WERI-Rb-1 (cell line): ENCODE measurements at places on chromosomes 3 and 15.

- no peak for DNase-seq
These were observed 85.7 kb downstream of the ATP2B2 start for GRCh38 chr3:10419637-10420232.

DNA sequence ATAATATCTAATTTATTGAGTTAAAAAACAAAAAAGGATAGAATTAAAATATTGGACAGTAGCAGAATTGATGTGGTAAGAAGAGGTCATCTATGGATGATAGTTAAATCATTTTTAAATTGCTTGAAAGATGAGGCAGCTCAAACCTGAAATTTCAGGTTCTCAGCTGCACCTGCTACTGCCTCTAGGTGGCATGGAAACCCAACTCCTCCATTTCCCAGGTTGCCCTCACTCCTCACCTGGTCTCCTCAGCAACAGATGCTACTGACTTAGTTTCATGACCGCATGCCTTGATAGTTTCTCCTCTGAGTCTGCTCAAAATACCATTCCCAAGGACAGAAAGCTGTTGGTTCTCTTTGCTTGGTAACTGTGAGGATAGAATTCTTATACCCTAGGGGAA lies 148.1 kb downstream of the ABHD5 start:
- DNase-seq: no peak

GRCh38 chr3:108677811-108678210 lies 79.4 kb downstream of the RETNLB start:
- no peak for DNase-seq

DNA sequence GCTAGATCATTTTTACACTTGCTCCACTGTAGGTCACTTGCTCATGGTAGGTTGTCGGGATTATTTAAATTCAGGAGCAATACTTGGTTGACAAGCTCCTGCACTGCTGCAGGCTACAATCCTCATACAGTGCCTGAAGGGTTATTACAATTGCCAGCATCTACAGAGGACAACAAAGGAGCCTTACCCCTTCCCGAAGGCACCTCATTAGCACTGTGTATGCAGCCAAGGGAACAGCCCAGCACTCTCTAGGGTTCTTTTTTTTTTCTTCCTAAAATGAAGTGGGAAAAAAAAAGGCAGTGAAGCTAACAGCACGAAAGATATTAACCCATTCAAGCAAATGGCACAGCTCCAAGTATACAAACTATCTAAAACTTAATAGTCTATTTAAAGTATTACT lies 142.7 kb downstream of the ULK4 start:
- DNase-seq: no peak

DNA sequence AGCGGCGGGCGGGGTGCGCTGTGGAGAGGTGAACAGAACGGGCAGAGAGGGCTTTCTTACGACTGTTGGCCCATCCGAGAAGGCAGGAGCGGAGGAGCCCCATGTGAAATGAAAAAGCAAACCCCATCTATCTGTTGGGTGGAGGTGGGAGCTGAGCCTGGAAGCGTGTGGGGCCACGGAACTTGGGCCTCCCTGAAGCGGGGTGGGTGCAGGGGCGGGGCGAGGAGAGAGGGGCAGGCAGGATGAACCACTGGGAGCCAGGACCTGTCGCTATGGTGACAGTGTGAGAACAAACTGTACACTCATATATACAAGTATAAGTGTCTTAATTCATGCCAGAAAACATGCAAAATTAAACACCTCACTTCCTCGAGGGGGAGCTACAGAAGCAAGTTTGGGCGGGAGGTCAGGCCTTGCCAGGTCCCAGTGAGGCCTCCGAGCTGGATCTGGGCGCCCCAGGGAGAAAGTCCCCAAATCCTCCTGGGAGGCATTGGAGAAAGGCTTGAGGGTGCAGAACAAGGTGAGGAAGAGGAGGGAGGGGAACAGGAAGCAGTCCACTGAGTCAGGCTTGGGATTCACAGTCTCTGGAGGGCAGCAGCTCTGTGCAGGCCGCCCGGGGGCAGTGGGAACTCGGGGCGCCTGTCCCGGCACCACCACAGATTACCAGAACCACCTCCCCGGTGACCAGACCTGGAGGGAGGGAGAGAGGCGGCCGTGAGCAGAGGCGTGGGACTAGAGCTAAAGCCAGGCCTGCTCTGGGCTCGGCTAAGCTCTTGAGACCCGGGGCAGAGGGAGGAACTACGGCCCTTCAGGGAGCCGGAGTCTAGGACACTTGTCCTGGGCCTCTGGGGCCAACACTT lies 34.8 kb downstream of the RBPMS2 start:
- DNase-seq: peak; percentile 28

GRCh38 chr3:123078101-123078500 lies 11.3 kb downstream of the PDIA5 start:
- DNase-seq: no peak

GRCh38 chr15:22939652-22940061 lies 40.5 kb downstream of the CYFIP1 start:
- DNase-seq: no peak

DNA sequence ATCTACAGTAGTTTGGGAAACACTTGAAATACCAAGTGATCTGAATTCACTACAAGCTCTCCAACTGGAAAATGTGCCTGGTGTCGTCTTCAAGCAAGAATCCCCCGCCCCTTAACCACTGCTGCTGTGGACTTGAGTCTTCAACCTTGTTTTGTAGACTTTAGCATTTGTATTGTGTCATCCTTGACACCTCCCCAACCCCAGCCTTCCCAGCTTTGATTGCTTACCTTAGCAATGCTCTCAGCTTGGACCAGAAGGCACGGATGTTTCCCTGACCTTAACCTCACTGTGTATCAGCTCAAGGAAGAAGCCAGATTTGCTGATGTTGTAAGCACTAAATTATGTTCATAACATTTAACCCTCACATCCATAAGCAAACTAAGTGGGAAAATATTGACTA lies 146.4 kb downstream of the IGF1R start:
- no peak for DNase-seq

GRCh38 chr3:151869181-151869580 lies 4.3 kb upstream of the SUCNR1 start:
- no peak for DNase-seq

DNA sequence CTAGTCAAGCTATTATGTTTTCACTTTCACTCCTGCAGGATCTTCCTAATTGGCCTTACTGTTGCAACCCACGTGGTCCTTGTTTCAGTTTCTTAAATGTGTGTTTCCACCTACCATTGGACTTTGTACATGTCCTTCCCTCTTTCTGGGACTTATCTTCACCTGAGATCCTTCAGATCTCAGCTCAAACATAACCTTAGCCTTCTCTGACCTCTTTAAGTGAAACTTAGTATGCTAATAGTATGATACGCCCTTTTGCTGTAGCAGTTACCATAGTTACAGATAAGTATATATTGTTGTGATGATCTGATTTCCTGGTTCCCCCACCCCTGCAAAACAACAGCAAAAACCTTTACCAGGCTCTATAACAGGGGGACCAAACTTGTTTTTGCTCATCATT lies 35.2 kb downstream of the U2SURP start:
- DNase-seq: no peak

GRCh38 chr15:45801543-45801942 lies 166.7 kb downstream of the SQOR start:
- no peak for DNase-seq
